Activated T-cell treated with anti-CD3 and anti-CD28 coated beads, Interleukin-2, amount 50 U/mL, for 72 hours (primary cell): ENCODE measurements at places on chromosomes 7 and 10. TPM values are rescaled to one million over a fixed set of nuclear protein-coding genes. Genes with fewer than 3 reads are reported as not detected.

Gene TUBB8
- total RNA-seq = not detected

Gene FHIP2A
- total RNA-seq = 20.4 TPM

Gene ST8SIA6
- total RNA-seq = 0.30 TPM

Gene GHRHR
- total RNA-seq = not detected

Gene ACBD7
- total RNA-seq = 5.5 TPM

Gene TAS2R3
- total RNA-seq = 1.8 TPM

Gene MYH16
- total RNA-seq = not detected

Gene IDI2
- not detected for total RNA-seq

Gene MLXIPL
- total RNA-seq = not detected

Gene CTAGE8
- total RNA-seq = 1.5 TPM

Gene SPDYE1
- total RNA-seq = not detected

Gene PNLIPRP1
- total RNA-seq = not detected

Gene RBM17
- 200 TPM for total RNA-seq

Gene LMOD2
- total RNA-seq = not detected

Gene TMEM213
- total RNA-seq = not detected

Gene NRCAM
- 2.5 TPM for total RNA-seq

Gene SFTPA1
- not detected for total RNA-seq

Gene OR2A12
- total RNA-seq = not detected

Gene CUBN
- total RNA-seq = 0.76 TPM

Gene PAPOLB
- total RNA-seq = 0.05 TPM

Gene KEL
- total RNA-seq = 1.8 TPM

Gene PPP1R3C
- 0.12 TPM for total RNA-seq

Gene TACC2
- not detected for total RNA-seq

Gene CRYGN
- total RNA-seq = 0.53 TPM

Gene ASAH2B
- 12.0 TPM for total RNA-seq

Gene KLF14
- 0.09 TPM for total RNA-seq

Gene ANKIB1
- 48.8 TPM for total RNA-seq

Gene PBLD
- total RNA-seq = 1.9 TPM

Gene FFAR4
- not detected for total RNA-seq

Gene ACHE
- 0.16 TPM for total RNA-seq

Gene SPDYE11
- total RNA-seq = not detected

Gene PLEKHA8
- 12.1 TPM for total RNA-seq

Gene OR9A2
- total RNA-seq = 0.32 TPM

Gene PAX4
- total RNA-seq = not detected
